Muscle of back (tissue), 13 donors: ENCODE measurements at places on chromosomes 3 and 15.
A peak's percentile ranks its signal among the peaks of the same experiment; 100 is the strongest.

DNA sequence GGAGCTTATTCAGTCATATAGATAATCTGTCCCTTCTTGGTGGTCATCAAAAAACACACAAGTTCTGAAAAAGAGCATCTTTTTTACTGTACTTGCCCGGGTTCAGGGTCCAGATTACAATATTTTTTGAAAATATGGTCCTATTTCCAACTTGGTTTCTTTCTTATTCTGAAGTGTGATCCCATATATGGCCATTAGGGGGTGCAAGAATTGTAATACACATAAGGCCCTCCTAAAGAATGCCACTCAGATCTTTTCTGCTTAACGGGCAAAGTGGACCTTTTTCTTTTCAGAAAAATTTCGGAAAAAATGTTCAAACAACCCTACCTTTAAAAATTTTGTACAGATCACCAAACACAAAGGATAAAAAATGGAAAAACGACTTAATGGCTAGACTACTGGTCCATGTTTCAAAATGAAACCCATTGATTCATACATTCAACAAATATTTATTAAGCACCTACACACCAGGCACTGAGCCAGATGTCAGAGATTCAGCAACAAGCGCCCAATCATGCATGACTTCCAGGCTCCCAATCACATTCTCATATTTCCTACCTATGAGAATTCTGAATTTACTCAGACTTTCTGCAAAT is 102.0 kb upstream of the MYRIP start:
- DNase-seq: peak; percentile 18

DNA sequence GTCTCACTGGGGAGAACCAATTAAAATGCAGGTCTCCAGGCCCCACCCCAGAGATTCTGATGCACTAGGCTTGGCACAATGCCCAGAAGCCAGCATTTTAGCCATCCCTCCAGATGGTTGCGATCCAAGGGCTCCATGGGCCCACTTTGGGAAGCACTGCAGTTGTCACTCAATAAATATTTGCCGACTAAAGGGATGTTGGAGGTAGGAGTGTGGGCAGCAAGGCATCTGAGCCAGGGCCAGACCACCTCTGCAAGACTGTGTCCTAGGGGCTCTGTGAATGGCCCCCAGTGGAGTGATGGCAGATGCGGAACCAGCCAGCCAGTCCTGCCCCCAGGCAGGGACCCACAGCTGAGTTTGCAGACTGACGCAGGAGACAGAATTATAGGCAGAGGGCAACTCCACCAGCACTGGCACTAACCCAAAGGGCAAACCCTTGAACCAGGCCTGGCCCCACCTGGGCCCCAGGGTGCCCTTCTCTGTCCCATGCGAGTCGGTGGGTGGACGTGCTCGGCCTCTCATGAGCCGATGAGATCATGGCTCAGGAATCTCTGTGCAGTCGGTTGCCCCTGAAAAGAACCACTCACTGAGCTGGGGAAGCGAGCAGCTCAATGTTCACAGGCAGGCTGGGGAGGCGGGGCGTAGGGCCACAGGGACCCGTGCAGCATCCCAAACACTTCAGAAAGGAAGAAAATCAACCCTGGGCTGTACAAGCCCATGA is 49.7 kb downstream of the SEMA5B start:
- no peak for DNase-seq

DNA sequence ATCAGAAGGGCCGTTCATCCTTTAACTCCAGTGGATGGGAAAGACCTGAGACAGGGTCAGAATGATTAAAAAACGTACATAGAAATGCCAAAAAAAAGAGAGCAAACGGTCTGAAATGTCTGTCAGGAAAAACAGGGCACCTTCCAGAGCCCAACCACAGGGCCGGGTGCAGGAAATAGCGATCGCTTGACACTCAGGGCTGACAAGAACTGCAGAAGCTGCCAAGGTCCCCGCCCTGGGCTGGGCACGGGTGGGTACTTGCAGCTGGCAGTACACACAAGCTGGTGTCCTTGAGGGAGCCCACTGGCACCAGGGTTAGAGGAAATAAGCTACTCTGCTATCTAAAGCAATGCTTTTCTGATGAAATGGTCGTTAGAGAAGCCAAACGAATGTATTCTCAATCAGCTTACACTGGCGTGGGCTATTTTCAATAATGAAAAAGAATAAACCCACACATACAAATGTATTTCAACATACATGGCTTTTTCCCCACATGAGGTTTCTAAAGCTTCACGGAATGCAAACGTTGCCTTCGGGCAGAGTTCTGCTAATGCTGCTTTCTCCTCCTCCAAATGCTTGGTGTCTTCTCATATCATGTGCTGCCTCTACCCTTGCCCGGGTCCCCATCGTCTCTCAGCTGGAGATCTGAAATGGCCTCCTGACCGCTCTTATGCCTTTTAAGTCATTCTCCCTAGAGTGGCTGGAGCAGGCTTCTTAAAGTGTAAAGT is 15.6 kb downstream of the FRMD4B start:
- DNase-seq: no peak

GRCh38 chr3:127964053-127964452 is 49.0 kb downstream of the KBTBD12 start:
- DNase-seq: no peak

DNA sequence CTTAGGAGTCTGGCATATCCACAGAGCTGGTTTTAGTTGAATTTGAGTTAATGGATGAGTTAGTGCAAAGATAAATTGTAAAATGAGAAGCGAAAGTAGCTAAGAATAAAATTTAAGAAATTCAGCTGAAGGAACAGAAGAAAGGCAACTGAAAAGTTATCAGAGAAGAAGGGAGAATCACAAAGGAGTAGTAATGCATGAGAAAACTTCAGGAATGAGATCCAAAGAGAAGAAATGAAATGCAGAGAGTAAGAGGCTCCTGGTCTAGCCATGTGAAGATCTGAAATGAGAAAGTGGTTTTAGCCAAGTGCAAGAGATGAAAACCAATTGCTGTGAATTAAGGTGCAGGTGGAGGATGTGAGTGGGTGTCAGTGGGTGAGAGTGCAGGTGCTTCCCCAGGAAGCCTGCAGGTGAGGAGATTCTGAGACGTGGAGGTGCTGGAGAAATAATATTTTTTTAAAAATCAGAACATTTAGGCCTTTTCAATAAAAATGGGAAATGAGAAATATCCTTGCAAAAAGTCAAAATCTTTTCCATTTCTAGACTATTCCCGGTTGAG is 18.5 kb downstream of the KBTBD8 start:
- no peak for DNase-seq

DNA sequence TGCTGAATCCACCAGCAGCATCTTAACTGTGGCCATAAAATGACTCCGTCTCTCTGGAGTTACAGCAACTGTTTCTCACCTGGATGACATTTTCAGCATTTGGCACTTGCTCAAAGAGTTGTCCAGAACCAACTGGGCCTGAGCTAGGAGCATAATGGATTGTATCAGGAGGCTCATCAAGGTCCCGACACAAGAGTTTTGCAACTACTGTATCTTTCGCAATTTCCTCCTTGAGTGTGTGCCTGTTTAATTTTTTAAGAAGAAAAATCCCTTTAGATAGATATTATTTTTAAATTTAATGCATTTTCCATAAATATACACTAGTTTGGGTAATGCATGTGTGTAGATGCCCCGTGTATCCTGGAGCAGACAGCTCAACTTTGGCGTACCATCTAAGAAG is 44.3 kb upstream of the C3orf49 start:
- DNase-seq: no peak

DNA sequence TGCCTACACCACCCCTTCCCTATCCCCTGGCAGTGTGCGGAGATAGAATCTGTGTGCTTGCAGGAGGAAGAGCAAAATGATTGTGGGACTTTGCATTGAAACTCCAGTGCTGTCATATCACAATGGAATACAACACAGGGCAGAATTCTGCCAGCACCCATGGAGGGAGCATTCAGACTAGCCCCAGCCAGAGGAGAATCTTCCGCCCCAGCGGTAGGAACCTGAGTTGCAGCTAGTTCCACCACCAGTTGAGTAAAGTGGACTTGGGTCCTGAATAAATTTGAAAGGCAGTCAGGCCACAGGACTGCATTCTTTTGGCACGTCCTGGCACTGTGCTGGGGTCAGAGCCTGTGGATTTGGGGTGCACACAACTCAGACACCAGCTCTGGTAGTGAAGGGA is 27.5 kb downstream of the NCBP2 start:
- no peak for DNase-seq

DNA sequence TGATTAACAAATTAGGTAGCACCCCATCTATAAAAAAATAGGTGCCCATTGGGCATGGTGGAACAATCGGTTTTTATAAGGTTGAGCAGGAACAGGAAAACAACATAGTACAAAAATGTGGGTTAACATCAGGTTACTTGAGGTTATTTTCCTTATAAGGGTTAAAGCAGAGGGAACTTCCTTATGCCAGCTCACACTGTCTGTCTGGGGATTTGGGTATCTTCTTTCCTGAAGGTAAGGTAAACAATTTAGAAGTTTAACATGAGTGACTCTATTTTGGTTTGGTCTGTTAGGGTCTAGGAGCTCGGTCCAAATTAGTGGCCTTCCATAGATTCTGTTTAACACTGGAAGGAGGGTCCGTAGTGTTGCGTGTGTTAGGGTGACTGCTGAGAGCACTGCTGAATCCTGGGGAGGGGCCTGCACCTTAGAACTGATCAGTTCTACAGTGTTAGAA is 14.7 kb downstream of the CHD2 start:
- no peak for DNase-seq

DNA sequence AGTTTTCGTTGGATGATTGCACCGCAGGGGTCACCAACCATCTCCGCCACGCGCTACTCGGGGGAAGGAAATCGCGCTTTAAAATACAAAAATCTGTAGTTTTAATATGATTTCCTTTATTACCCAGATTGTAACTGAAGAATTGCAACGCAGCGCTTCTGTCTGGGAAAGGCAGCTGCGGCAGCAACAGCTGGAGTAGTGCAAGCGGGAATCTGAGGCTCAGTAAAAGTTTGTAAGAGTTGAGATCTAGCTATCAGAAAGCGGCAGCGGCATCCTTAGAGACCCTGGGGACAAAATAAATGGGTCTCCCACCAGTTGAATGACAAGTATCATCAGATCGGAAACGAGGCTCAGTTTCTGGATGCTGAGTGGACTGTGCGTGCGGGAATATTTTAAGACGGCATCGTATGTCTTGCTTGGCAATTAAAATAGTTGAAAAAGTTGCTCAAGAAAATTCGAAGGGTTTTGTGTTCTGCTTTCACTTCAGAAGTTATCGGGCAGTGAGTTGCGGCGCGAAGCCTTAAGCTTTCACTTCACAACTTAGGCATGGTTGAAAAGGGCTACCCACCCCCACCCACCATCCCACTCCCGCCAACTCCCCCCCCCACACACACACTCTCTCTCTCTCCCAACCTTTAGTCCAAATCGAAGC is 2.7 kb downstream of the MECOM start:
- peak; percentile 38 for DNase-seq

- no peak for DNase-seq
These were observed 10.5 kb downstream of the MRPL46 start for GRCh38 chr15:88456733-88457132.

- no peak for DNase-seq
These were observed 118.5 kb downstream of the TLE3 start for GRCh38 chr15:69979262-69979661.

GRCh38 chr3:169365993-169366915 is 297.3 kb downstream of the MECOM start:
- no peak for DNase-seq

DNA sequence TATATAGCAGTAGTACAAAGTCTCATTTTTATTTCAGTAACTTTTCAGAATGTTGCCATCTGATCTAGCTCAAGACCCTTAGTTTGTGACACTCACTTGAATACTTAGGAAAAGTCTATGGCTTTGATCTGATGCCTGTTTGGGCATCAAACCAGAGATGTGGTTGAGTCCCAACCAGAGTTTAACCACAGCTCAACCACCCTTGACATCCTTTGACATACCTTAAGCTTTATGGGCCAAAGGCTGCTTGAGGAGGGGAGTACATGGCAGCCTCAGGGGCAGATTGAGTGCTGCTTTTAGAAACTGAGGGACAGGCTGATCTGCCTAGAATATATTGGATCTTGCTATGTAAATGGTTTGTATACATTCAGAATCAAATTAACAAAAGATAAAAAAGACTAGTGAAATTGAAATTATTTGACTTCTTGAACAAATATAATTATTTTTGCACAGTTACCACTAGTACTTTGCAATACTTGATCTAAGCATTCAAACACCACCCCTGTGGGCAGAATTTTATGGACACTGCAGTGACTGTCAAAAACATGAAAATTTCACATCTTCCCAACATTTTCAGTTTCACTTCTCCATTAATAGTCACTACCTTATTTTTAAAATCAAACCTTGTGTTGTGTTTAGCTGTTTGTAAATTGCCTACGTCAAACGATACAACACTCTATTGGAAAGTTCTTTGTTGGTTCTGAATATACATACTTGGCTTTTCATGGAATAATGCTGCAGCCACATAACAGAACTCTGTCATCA is 199.8 kb downstream of the UBE2E2 start:
- DNase-seq: no peak

DNA sequence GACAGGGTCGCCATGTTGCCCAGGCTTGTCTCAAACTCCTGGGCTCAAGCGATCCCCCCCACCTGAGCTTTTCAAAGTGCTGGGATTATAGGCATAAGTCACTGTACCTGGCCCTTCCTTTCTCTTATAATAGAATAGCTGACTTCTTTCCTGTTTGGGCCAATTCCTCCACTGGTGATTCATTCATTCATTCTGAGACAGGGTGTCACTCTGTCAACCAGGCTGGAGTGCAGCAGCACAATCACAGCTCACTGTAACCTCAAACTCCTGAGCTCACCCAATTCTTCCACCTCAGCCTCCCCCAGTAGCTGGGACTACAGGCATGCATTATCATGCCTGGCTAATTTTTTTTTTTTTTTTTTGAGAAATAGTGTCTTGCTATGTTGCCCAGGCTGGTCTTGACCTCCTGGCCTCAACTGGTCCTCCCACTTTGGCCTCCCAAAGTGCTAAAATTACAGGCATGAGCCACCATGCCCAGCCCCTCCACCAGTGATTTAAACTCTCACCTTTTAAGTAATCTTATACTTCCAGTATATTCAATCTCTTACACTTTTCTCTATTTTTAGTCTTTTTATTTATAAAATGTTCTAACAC is 20.9 kb downstream of the GNB4 start:
- DNase-seq: no peak

DNA sequence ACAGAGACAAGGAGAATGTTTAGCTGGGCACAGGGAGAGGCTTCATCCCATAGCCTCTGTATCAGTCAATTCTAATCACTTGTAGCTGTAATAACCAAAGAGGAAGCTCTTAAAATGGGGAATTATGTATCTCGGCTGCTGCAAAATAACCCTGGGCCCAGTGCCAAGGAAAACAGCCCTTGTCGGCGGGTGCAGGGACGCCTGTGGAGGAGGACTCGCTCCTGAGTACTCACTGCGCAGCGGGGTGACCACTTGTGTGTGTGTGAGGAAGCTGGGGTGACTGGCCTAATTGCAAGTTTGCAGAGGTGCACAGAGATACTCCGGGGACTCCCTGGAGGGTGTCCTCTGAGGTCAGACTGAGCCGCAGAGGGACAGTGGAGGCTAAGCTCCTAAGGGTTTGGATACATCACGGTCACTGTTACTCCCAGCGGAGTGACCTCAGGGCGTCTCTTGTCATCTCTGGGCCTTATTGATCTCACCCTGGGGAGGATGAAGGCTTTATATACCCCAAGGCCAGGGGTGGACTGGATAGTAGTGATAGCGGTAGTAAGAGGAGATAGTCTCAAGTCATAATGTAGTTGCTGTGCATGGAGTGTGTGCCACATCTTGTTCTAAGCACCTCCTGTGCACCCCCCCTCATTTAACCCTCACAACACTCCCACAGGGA is 37.2 kb downstream of the SLC6A6 start:
- DNase-seq: peak; percentile 79
